ENCODE measurements at places on chromosomes 12 and 14. TPM values are rescaled to one million over a fixed set of nuclear protein-coding genes. Genes with fewer than 3 reads are reported as not detected.

DNA sequence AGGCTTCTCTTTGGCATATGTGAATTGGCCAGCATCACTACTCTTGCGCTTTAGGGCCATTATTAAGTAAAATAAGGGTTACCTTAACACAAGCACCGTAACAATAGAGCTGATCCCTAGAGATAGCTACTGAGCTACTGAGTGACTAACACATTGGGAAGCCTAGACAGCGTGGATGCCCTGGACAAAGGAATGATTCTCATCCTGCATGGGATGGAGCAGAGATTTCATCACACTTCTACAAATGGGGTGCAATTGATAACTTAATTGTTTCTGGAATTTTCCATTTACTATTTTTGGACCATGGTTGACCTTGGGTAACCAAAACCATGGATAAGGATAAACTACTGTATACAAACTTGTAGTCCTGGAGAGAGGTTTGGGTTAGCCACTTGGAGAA lies 57.1 kb downstream of the FBXO34 start:
- no peak for DNase-seq

DNA sequence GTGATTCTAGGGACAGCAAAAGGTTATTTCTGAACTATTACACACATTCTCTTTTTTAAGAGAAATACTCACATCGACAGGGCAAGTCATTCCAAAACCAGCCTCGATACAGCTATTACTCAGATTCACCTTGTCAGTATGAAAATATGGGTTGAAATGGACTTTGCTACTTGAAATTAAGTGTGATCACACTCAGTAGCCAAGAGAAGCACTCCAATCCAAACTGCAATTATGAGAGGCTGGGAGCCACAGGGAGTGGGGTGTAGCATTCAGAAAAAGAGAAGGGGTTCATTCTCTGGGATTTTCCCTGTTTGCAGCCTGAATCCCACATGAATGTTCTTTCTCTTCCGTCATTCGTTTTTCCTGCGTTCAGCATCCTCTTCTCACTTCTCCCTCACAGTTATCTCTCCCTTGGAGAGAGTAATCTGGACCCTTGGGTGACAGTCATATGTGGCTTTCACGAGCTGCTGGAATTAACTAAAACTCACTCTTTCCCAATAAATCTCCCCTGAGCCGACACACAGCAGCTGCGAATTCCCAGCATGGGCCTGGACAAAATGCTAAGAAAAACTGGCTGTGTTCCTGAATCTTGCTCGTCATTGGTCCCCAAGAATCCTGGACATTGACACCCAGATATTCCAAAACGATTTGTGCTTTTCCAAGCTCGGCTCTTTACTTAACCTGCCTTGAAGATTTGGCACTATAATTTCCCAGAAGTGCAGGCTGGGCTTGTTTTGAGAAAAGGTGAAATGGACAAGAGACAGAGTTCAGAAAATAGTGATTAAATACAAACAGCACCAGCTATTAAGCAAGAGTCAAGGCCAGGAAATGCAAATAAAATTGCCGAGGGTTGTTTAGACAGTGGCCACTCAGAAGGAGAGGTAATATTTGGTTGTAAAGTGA lies 199.5 kb upstream of the PLEKHG7 start:
- DNase-seq: no peak

DNA sequence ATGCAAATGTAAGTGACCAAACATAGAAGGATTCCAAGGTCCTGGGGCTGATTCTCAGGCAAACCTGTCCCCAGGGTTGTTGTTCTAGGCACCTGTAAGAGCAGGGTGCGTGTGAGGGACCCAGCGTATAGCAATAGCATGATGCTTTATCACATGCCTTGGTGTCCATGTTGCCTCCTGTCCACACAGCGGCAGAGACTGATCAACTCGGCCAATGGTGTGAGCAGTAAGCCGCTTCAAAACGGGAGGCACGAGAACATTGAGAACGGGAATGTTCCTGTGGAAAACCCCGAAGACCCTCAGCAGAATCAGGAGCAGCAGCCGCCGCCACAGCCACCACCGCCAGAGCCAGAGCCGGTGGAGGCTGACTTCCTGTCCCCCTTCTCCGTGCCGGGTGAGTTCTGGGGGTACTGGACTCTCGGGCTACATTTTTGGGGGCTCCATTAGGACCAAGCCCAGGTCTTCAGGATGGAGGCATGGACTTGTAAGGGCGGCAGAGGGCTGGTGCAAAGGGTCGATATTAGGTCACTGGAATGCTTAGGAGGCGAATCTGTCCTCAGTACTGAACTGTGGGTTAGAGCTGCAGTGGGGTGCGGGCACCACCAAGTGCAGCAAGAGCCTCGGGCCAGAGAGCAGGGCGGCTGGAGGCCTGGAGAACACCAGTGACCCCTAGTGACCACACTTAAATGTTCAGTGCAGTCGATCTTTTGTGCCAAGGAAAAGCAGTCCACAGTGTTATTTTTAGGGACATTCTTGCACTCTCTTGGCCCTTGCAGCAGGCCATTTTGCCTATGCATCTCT lies 57.2 kb upstream of the RIN3 start:
- DNase-seq: peak; percentile 83

DNA sequence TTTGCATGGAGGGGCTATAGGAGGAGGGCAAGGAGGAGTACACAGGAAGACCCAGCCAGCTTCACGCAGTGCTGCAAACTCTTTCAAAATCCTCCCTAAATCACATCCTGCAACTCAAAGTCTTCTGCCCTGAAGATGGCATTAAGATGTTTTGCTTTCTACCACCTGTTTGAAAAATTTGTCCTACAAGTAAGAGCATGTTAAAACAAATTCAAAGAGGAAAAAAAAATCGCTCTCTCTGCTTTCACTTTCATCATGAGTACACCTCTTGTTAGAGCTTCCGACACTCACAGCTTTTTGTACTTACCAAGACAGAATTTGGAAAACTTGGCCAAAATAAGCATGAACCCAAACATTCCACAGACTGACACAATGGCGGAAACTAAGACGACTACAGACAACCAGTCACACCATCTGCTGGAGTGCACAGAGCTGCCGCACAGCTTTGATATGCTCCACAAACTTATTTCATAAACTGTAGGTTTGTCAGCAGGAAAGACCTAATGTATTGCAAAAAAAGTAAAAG lies 21.3 kb downstream of the GCH1 start:
- peak; percentile 70 for DNase-seq

DNA sequence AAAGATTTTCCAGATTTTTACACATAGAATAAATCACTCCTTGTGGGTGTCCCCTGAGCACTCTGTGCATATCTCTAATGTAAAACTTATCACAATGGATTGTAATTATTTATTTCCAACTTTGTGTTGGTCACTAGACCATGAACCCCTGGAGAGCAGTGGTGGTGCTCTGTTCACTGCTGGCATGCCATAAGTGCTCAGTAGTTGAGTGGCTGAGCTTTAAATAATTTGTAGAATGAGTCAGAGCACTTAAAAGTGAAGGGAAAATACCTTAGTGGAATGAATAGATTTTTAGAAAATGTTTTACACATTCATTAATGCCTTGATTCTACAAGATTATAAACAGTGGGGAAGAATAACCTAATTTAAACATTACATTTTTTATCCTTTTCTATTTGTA lies 6.3 kb downstream of the MGAT4C start:
- no peak for DNase-seq

GRCh38 chr14:30872602-30873001 lies 1.8 kb upstream of the COCH start:
- no peak for DNase-seq

- DNase-seq: no peak
Measured at GRCh38 chr12:12486661-12487240, 75.9 kb downstream of the DUSP16 start.

- no peak for DNase-seq
Measured at GRCh38 chr14:77457115-77457521, 283 bp downstream of the VIPAS39 start.

- DNase-seq: no peak
Measured at GRCh38 chr14:23323838-23324454, 2.7 kb downstream of the PABPN1 start.

DNA sequence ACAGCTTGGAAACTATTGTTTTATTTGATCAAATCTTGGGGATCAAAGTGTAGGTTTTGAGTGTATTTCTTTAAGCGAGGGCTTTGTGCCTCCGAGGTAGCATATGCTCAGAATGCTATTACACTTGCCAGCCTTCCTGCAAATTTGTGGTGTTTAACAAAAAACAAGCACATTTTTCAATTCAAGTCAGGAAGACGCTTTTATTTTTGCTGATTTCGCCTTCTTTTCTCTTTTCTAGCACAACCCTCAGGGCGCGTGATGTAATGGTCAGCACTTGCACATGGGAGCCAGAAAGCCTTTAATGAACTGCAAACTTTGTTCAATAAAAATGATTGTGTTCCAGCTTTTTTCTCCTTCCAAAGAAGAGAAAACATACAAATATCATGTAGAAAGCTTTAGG lies 466.5 kb downstream of the PRKD1 start:
- DNase-seq: no peak

GRCh38 chr12:53292426-53292825 lies 2.9 kb upstream of the PFDN5 start:
- DNase-seq: no peak

DNA sequence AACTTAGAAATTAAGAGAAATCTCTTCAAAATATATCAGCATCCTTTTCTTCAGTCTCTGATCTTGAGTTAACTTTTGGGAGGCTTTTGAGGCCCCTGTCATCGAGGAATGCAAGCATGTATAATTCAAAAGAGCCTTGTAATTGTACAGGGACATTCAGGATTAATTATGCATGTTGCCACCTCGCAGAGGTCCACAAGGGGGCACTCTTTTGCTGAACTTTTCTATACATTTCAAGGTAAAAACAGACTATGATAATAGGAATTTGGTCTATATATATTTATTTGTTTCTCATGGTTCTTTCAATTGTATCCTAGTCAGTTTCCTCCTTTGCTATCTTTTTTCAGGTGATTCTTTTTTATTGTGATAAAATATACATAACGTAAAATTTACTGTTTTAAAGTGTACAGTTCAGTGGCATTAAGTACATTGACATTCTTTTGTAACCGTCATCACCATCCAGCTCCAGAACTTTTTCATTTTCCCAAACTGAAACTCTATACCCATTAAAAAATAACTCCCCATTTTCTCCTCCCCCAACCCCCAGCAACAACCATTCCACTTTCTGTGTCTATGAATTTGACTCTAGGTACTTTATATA lies 47.0 kb upstream of the SLC2A13 start:
- peak; percentile 78 for DNase-seq

- DNase-seq: no peak
Measured at GRCh38 chr12:71838676-71839075, 883 bp upstream of the TBC1D15 start.

GRCh38 chr14:96368534-96368933 lies 5.2 kb downstream of the GSKIP start:
- DNase-seq: no peak

GRCh38 chr14:97851428-97851995 lies 1054.3 kb downstream of the VRK1 start:
- no peak for DNase-seq

DNA sequence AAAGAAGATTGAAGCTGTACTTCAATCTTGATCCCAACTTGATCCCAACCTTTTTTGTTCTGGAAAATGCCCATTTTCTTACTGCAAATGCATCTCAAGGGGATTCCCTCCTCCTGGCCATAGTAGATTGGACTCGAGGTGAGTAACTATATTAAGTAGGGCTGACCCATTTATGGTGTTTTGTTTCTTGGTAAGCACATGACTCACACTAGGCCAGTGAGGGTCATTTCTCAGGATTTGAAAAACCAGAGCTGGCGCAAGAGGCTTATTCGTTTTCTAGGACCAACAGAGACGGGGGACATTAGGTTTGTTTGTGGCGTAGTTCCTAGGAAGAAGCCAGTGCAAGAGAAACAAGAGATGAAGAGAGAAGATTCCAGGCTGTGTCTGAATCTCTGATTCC lies 51.4 kb downstream of the MRPL42 start:
- no peak for DNase-seq

DNA sequence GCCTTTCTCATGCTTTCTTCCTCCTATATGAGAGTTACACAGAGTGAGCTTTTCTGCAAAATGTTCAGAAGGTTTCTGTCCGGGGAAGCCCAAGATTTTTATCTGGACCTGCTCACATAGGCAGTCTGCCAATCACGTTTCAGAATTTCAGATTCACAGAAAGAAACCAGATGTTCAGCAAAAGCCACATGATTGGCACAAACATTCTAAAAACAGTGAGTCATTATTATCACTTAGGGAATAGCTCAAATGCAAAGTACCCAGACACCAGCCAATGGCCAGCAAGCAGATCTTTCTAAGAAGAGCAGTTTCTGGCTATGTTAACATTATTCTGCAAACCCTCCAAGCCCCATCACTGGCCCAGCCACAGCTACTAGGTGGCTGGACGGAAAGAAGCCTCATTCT lies 1558.5 kb upstream of the TMEM132C start:
- DNase-seq: no peak

DNA sequence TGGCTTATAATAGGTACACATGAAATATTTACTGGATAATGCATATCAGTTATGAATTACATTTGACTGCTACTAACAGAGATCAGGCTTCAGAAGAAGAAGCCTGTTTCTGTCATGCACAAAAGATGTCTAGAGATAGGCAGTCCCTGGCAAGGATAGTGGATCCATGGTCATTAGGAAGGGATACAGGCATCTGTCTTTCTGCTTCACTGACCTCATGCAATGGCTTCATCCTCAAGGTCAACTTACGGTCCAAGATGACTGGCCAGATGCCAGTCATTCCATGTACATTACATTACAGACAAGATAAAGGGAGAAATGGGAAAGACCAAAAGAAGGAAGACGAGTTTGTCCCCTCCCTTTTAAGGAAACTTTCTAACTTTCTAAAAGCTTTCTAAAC lies 94.0 kb downstream of the NUAK1 start:
- no peak for DNase-seq

DNA sequence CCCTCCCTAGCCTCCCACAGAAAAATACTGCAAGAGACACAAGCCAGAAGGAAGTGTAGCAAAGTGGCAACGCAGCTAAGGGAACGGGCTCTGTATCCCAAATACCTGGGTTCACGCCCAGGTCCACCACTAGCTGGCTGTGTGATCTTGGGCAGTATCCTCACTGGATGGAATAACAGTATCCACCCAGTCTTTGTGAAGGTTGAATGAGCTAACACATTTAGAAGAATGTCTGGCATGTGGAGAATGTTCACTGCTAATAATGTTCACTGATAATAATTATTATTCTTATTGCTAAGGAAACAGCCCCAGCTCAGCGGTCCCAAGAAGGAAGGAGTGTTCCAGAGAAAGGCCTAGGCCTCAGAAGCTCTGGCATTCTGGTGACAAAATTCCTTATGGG lies 70.9 kb downstream of the VWF start:
- DNase-seq: no peak

DNA sequence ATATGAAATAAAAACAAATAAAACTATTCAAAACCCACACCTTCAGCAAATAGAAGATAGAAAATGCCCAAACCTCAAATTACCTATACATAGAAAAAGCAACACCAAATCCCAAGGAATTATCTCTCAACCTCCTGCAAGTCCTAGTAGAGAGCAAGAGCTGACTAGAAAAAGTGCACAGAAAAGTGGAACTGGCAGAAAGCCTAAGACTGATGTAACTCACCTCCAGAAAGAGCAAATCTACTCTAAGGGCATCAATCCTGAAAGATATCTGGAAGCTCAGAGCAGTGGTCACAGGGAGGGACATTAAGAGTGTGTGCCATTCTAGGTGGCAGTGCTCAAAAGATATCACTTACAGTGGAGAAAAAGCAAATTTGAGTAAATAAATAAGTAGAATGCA lies 62.1 kb upstream of the PLEKHG7 start:
- no peak for DNase-seq

Gene RDH11
- 147 TPM for total RNA-seq

Gene CARMIL3
- total RNA-seq: 110 TPM

Gene RIMKLB
- total RNA-seq: 0.89 TPM

Gene NEDD8
- total RNA-seq: 323 TPM

Gene TAS2R7
- total RNA-seq: not detected

Gene FAM186B
- not detected for total RNA-seq

Gene UBE3B
- 18.5 TPM for total RNA-seq

Gene KRT83
- not detected for total RNA-seq

All from Karpas-422 (cell line).